Activated T-helper 1 cell treated with anti-CD3 and anti-CD28 coated beads, Interleukin-2, amount 50 U/mL, for 16 hours (primary cell): ENCODE measurements at places on chromosomes 2 and 18.
A peak's percentile ranks its signal among the peaks of the same experiment; 100 is the strongest.

GRCh38 chr2:9703085-9703678 is 72.4 kb upstream of the YWHAQ start:
- peak; percentile 71 for DNase-seq

DNA sequence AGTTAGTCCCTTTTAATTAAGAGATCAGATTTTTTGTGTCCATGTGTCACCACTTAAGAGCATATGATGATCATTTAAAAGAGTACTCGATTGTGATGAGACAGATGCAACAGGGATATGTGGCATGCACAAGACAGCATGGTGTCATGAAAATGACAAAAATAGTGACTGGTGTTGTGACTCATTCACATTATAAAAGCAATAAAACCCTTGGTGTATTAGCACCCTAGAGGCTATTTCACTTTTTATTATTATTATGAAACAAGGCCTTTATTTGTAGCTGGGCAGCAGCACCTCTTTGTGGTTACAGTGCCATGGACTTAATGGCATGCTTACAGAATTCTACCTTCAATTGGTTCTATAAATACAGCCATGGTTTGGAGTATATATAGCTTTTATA is 1296.0 kb upstream of the ZEB2 start:
- no peak for DNase-seq

DNA sequence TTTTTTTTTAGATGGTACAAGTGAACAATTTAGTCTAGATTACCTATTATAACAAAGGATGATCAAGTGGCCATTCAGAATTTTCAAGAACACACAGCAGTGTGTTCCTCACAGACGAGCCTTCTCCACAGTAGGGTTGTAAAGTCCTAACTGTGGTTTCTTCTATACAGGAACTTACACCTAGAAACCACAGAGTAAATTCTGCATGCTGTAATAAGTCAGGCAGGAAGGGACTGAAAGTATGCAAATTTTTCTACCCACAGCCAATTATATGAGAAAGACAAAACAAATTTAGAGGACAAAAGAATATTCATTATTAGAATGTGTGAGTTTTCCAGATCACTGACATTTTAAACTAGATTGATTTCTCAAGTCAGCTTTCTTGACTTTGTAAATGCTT is 99.5 kb downstream of the RBMS1 start:
- DNase-seq, result no peak

- no peak for DNase-seq
Observed at GRCh38 chr2:20021405-20022009, 9.0 kb upstream of the MATN3 start.

DNA sequence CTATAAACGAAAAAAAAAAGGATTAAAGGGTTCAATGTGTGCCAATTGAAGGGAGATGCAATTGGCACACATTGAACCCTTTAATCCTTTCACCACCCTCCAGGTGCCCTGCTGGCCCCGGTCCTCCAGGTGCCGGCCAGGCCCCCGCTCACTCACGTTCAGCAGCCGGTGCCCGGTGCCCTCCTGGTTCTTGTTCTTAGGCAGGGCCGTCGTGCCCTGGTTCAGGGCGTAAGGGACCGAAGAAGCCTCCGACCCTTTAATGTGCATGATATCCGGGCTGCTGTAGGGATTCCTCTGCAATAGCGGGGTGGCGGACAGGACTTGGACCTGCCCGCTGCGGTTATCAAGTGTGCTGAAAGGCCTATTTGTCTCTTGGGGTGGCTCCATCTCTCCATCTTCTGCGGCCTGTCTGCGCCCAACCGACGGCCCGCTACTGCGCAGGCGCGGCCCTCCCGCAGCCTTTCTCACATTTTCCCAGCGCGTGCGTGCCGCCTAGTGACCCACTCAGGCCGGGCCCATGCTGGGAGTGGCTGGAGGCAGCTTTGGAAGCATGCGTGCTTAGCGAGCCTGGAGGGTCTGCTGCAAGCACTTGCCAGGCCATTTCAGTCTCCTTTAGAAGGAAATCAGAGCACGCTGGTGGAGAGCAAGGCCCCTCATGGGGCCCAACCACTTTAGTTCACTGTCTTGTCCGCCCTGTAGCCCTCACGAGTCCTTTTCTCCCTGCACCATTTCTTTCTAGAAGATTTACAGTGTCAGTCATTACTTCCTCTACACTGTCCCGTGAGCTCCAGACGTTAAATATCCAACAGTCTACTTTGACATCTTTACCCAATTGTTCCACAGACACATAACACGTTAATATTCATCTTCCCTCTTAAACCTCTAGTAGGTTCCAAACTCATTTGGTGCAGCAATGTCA is 24.3 kb downstream of the TMEM237 start:
- DNase-seq, result no peak

DNA sequence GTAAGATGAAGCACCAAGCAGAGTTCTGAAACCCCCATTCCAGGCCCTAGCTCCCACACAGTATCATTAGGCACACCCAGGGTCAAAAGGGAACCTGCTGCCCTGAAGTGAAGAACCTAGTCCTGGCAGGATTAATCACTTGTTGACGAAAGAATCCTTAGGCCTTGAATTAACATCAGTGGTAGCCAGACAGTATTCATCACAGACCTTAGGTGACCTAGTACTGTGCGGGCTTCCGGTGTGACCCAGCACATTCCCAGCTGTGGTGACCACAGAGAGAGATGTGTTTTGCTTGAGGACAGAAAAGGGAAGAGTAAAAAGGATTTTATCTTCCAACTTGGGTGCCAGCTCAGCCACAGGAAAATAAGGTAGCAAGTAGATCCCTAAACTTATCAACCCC is 1071.4 kb upstream of the FAM98A start:
- DNase-seq, result no peak

- no peak for DNase-seq
Observed at GRCh38 chr2:89845532-89845931, 1154.1 kb downstream of the RPIA start.

DNA sequence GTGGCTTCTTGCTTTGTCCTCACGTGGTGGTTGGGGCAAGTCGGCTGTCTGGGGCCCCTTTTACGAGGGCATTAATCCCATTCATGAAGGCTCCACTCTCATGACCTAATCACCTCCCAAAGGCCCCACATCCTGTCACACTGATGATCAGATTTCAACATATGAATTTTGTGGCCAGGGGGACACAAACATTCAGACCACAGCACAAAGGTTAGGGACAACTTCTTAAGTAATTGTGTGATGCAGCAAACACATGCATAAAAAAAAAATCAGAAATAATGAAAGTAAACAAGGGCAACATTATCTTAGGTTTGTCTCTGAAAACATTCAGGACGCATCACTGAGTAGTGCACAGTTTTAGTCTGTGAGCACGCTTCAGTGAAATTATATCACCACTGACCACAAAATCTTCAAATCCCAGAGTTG is 54.2 kb upstream of the FRZB start:
- no peak for DNase-seq

GRCh38 chr2:215052404-215052803 is 86.0 kb downstream of the ABCA12 start:
- no peak for DNase-seq

- no peak for DNase-seq
Observed at GRCh38 chr18:56910237-56910636, 236.7 kb upstream of the BOD1L2 start.

GRCh38 chr18:11245879-11246278 is 96.5 kb upstream of the PIEZO2 start:
- DNase-seq, result no peak

GRCh38 chr18:54215069-54215468 is 9.4 kb downstream of the MBD2 start:
- DNase-seq, result no peak

DNA sequence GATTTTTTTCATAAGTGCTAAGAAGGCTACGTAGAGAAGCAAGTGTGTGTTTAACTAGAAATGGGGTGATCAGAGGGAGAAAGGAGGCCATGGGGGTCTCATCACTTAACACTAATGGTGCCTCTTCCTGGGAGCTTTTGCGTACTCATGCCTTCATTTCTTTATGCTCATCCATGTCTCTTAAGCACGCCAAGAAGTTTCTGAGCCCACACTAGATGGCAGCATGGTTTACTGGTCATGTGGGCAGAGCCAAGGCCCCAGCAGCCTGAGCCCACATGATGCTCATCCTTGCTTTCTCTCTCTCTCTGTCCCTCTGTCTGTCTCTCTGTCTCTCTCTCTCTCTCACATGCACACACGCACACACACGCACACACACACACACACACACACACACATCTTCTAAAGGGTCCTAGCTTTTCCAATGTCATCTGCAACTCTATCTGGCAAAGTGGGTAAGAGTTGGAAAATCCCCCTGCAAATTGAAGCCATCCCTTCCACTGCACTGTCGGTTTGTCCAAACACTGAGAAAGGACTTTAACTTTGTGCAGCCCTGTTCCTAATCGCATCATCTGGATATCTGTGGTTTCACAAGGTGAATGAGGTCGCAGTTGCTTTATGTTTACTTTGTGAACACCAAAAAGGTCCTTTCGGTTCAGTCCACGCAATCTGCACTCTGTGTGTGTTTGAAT is 137.1 kb upstream of the CCDC68 start:
- no peak for DNase-seq

DNA sequence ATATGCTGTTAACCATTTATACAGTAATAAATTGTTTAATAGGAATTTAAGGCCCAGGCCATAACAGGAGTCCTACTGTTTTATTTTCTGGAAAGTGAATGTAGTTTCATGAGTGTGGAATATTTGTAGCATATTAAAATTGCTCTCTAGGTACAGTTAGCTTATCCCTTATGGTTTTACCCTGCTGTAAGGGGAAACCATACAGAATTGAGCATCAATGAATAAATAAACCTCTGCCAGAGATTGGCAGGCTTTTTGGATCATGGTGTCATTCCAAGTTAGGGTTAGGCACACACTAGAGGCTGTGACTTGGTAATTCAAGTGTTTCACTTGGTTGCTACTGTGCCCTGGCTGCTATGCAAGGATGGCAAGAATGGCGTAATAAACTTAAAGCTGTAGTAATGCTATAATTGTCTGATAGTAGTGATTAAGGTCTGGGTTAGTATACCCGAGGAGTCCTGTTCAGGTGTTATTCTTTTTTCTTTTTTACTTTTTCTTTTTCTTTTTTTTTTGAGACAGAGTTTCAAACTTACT is 30.4 kb downstream of the BMPR2 start:
- no peak for DNase-seq

DNA sequence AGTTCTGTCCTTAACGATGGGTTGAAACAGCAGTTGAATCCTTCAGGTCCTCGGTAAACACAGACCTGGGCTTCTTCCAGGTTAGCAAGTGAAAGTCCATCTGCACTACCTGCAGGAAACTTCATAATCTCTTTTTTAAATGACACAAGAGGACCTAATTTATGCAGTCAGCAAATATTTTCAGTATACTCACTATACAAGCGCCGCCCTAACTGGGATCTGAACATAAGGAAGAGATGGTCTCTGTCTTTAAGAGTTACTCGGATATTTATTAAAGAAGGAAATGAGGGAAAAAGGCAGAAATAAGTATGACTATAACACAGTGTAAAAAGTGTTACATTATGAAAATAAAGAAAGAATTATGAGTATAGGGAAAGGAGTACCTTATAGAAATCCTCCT is 103.3 kb downstream of the NBAS start:
- no peak for DNase-seq

- DNase-seq, result no peak
Observed at GRCh38 chr2:189274361-189274760, 94.8 kb upstream of the COL5A2 start.

DNA sequence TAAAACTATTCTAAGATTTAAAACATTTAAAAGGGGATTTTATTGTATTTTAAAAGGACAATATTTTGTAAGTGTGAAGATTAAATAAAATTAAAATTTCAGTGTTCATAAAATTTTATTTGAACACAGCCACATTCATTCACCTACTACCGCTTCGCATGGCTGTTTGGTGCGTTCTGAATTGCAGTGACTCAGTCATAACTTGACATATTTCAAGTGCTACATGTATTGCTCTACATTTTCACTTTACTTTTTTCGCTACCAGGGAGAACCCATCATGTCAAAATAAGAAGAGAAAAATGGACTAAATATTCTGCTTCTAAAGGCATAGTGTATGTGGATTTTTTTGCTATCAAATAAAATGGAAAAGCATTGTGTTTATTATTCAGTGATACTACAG is 8.7 kb downstream of the PTH2R start:
- no peak for DNase-seq

- DNase-seq, result no peak
Observed at GRCh38 chr18:41391616-41392595, 563.1 kb upstream of the PIK3C3 start.

DNA sequence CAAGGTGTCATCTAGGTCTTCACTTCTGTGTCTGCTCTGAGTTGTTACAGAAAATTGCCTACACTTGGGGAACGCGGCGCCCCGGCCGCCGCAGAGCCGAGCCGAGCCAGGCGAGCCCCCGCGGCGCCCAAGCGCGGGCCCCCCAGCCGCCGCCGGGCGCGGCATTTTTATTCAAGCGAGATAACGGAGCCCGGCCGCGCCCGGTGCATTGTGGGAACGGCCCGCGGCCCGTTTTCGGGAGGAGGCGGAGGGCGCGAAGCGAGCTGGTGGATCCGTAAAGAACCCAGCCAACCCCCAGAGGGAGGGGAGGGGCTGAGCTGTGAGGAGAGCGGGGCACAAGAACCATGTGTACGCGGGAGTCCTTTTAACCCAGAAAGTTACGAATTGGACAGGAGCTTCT is 191.8 kb downstream of the FTCDNL1 start:
- DNase-seq, result no peak

DNA sequence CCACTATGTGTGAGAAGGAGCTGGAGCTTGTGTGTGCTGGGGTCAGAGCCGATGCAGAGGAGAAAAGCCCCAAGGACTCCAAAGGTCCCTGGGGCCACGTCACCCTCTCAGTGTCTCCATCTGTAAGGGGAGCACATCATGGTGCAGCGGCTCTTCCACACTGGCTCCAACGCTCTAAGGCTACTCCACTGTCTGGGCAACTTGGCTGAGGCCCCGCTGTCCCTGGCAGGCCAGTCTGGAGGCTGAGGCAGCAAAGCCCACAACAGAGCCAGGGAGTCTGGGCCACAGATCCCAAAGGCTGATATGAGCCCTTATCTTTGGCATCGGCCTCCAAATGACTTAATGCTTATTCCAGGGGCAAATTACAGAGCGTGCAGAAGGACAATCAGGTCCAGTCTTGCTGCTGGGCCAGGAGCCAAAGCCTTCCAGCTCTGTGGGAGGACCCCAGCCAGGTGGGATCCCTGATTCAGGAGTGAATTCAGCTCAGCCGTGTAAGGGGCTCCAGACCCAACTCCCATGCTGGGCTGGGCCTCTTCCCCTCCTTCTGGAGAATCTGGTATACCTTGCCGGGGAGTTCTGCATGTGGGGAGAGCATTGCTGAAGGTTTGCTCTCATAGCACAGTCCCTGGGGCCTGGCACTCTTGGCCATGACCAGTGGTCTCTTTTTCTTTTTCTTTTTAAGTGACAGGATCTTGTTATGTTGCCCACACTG is 1.8 kb upstream of the DUSP2 start:
- peak; percentile 6 for DNase-seq

GRCh38 chr2:69202327-69202726 is 184.7 kb downstream of the GFPT1 start:
- no peak for DNase-seq

GRCh38 chr2:9401059-9401547 is 22.2 kb downstream of the ITGB1BP1 start:
- DNase-seq, result no peak
